Hepatocyte (in vitro differentiated cells): ENCODE measurements at places on chromosomes 11 and 22. TPM values are rescaled to one million over a fixed set of nuclear protein-coding genes. Genes with fewer than 3 reads are reported as not detected.

GRCh38 chr11:120529911-120530310, 18.4 kb downstream of the GRIK4 start:
- peak overlapping the region; percentile 17 for H3K27ac ChIP-seq
- peaks cover 27% of the 10 kb centered on the region for H3K4me1 ChIP-seq
- no peak for DNase-seq
- no peaks in the 10 kb centered on the region for H3K36me3 ChIP-seq
- H3K4me3 ChIP-seq, result no peak overlapping the region
- H3K27me3 ChIP-seq, result peaks cover 5% of the 10 kb centered on the region

DNA sequence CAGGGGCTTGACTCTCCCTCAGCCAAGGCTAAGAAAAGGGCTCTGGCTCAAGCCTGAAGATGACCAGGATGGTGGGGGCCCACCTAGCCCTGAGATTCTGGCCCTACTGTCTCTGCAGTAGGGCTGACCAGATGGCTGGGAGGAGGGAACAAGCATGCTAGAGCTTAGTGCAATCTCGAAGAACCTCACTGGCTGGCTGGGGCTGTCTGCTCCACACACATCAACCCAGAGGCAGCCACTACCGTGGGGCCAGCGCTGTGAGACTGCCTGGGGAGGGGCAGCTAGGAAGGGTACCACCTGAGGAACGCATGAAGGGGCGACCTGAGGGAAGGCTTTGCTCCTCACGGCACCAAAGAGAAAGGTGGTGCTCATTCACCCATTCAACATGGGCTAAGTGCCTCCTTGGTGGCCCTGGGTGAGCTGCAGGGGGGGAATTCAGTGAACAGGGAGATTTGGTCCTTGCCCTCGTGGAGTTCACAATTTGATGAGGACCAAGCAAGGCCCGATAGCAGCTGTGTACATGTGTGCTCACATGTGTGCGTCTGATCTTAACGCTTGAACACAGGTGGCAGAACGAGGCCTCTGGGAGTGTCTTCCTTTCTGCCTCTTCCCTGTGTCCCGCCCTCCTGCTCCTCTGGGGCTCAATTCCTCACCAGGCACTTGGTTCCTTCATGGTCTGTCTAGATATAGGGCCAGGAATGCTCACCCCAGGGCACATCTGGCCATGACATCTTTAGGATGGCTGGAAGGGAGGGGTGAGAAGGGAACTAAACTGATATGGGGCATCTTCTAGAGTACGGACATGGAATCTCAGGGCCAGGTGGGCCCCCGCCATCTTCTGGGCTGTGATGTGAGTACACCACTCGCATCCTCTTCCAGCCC, 102.3 kb upstream of the PITPNB start:
- DNase-seq, result no peak
- peaks cover 14% of the 10 kb centered on the region for H3K4me1 ChIP-seq
- no peak overlapping the region for H3K4me3 ChIP-seq
- no peak overlapping the region for H3K27ac ChIP-seq
- no peaks in the 10 kb centered on the region for H3K27me3 ChIP-seq
- H3K36me3 ChIP-seq, result no peaks in the 10 kb centered on the region

DNA sequence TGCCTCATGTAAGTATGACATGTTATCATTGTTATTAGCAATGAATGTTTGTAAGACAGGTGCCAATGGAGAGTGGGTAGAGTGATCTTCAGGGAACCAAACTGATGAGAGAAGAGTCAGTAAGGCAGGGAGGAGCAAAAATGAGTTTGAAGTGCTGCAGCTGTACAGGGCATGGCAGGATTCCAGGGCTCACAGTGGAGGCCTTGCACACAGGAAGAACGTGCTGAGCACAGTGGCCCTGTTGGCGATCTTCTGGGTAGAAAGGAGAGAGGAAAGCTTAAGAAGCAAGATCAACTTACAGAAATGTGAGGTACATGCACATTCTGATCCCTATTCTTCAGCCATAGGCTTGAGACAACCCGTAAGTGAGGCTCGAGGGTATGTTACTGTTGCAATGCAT, 219.3 kb upstream of the TMEM45B start:
- H3K4me1 ChIP-seq, result no peaks in the 10 kb centered on the region
- no peaks in the 10 kb centered on the region for H3K36me3 ChIP-seq
- DNase-seq, result no peak
- no peak overlapping the region for H3K27ac ChIP-seq

- H3K36me3 ChIP-seq, result no peaks in the 10 kb centered on the region
- H3K27ac ChIP-seq, result no peak overlapping the region
- no peak for DNase-seq
- no peaks in the 10 kb centered on the region for H3K27me3 ChIP-seq
Measured at GRCh38 chr11:16816358-16817270, 78.2 kb downstream of the C11orf58 start.

- H3K4me1 ChIP-seq, result no peaks in the 10 kb centered on the region
- no peaks in the 10 kb centered on the region for H3K27me3 ChIP-seq
- H3K4me3 ChIP-seq, result no peak overlapping the region
- no peak for DNase-seq
Measured at GRCh38 chr11:115444542-115444941, 59.7 kb downstream of the CADM1 start.

DTX4 gene
- 26.2 and 27.5 TPM in 2 replicates for total RNA-seq
